ENCODE measurements at places on chromosomes 16 and 17.

DNA sequence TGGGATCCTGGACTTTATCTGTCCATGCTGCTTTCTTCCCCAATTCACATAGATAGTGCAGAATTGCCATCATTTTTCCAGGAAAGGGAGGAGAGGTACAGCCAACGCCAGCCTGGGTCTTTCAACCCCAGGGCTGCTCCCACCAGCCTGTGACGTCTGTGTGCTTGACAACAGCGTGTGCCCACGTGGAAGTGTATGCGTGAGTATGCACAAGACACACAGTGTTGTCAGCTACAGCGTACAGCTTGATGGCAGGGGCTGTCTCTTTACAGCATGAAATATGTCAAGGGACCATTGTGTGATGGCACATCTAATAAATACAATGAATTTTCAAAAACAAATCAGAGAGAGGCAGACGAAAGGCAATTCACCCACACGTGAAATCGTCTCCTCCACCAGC lies 62.3 kb downstream of the GSG1L start:
- DNase-seq, result no peak

DNA sequence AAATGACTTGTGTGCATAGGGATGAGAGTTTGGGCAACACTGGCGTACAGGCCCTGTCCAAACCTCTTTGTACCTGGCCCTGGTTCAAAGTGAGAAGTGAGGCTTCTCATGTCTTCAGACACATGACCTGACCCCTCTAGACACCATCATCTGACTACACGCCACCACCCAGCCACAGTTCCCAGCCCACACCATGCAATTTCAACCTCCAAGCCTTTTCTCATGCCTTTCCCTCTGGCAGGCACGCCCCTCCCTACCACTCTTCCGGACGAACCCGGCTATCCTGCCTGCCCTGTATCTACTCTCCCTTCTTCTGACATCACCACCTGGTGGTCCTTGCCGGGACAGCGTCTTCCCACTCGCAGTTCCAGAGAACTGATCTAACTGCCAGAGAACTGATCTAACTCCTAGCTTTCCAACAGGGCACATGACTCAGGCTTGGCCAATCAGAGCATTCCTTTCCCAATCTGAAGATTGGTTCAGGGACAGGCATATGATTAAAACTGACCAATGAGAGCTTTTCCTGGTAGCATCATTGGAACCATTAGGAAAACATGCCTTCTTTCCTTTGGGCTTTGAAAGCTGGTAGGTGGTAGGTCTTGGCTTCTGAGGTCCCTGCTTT lies 27.1 kb upstream of the IL21R start:
- DNase-seq, result peak; percentile 21

GRCh38 chr16:59611556-59611955 lies 877.4 kb upstream of the GOT2 start:
- no peak for DNase-seq

DNA sequence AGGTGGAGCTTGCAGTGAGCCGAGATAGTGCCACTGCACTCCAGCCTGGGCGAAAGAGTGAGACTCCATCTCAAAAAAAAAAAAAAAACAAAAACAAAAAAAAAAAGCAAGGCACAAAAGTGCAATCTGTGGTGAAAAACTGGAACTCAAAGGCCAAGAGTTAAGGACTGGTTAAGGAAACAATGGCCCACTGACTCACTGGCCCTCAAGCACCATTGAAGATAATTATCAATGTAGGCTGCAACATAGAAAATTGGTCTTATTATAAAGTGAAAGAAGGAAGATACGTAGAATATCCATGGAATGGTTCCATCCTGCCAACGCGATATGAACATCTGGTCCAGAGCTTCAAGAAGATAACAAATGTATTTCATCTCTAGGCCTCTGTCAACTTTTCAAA lies 444.2 kb downstream of the SOX9 start:
- no peak for DNase-seq

GRCh38 chr17:1644493-1645206 lies 882 bp downstream of the SCARF1 start:
- no peak for DNase-seq

- DNase-seq, result no peak
These were observed 27.3 kb downstream of the ACSF3 start for GRCh38 chr16:89120921-89121351.

DNA sequence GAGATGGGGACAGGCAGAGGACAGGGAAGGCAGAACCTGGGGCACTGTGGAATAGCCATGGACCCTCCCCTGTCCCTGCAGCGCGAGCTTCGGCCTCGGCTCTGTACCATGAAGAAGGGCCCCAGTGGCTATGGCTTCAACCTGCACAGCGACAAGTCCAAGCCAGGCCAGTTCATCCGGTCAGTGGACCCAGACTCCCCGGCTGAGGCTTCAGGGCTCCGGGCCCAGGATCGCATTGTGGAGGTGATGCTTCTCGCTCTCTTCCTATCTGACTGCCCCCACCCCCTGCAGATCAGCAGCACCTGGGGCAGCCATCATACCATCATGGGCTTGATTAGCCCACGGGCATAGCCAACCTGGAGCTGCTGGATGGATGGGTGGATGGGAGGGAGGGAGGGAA lies 13.5 kb downstream of the NHERF1 start:
- no peak for DNase-seq

DNA sequence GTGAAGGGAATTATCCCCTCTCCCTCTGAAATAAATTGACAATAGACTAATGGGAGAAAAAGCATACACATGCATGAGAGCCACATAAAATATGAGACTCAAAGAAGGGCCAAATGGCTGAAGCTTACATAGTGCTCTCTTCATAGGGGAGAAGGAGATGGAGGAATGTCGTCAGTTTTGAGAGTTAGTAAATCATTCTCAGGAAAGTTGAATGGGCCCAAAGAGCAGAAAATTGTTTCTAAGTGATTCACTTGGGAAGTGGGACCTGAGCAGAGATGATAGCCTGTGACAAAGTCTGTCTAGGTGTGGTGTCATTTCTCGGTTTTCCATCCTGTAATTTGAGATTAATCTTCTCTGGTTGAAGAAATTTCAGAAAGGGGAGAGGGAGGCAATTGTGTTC lies 35.0 kb downstream of the BCAS3 start:
- DNase-seq, result no peak

DNA sequence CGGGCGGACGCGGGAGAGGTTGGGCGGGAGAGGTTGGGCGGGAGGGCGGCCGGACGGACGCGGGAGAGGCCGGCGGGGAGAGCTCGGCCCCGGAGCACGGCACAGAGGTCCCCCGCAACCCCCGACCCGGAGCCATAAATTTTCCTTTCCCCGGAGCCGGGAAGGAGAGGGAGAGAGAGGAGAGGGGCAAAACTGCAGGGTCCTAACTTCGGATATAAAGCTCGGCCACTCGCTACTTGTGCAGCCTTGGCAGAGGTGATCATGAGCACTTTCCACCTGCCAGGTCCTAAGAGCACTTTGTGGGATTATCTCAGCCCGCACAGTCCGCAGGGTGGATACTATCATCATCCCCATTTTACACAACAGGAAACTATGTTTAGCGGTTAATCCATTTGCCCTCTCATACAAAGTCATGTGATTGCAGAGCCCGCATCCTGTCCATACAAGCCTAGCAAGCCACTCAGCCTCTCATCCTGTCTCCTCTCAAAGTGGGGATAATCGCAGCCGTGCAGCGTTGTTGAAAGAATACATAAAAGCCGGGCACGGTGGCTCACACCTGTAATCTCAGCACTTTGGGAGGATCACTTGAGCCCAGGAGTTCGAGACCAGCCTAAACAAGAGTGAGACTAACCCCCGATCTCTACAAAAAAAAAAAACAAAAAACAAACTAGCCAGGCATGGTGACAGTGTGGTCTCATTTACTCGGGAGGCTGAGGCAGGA lies 780 bp upstream of the DCAKD start:
- peak; percentile 15 for DNase-seq

DNA sequence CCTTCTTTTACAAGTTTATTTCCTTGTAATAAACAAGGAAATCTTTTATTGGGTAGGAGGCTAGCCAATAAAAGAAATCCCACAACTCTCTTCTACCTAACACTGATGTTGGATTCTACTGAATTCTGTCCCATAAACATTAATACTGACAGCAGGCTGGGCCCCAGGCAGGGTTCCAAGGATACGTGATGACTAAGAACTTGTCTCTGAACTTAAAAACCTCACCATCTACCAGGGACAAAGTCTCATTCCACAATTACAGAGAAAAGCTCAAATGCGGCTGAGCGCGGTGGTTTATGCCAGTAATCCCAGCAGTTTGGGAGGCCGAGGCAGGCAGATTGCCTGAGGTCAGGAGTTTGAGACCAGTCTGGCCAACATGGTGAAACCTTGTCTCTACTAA lies 64.9 kb downstream of the ARHGAP17 start:
- no peak for DNase-seq

- no peak for DNase-seq
These were observed 43.5 kb downstream of the GRB7 start for GRCh38 chr17:39781031-39781860.

- DNase-seq, result no peak
These were observed 33.3 kb downstream of the RANBP10 start for GRCh38 chr16:67773099-67773498.

GRCh38 chr16:12504312-12504711 lies 299.4 kb downstream of the CPPED1 start:
- DNase-seq, result no peak

DNA sequence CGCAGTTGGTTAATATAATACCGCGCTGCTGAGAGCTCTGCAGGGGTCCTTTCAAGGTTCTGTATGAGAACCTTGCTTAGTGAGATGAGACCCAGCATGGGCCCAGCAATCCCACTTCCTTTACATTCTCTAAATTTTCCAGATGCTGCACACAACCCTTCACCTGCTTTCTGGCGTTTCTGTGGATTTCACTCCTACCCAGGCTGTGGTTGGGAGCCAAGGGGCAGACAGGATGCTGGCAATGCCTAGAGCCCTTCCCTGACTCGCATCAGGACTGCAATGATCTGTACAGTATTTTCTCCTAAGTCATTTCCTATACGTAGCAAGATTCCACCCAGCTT lies 10.1 kb upstream of the PIPOX start:
- no peak for DNase-seq

- DNase-seq, result no peak
These were observed 78.6 kb upstream of the CDH5 start for GRCh38 chr16:66287926-66288325.

DNA sequence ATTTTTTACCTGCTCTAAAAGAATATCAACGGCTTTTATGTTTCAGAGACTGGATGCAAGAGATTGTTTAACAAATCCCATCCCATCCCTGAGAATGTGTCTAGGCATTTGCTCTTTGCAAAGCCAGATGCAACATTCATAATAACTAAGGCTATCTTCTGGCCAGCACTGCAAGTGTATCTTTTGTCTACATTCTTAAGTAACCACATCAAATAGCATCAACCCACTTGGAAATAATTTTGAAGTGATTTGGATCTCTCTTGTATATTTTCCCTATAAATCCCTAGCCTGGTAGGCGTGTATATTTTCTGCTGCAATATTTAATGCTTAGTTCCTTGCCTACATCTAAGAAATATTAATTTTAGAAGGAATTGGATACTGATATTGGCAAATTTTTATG lies 64.3 kb downstream of the PIGL start:
- DNase-seq, result no peak

DNA sequence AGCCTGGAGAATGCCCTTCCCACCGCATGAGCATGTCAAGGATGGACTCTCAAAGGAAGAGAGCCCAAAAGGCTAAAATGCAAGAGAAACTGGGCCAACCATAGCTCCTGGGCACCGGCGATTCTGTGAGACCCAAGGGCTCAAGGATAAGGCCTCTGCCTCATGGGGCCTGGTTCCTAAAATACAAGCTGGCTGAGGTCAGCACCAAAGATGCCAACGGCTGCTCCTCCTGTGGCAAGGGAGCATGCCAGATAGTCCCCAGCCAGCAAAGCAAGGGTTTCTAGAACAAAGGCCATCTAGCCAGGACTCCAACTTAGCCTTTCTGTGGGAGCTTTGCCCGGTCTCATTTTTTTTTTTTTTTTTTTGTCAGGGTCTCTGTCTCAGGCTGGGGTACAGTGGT lies 20.1 kb downstream of the GPRC5B start:
- no peak for DNase-seq

GRCh38 chr16:79754081-79754480 lies 153.5 kb upstream of the MAF start:
- no peak for DNase-seq

- DNase-seq, result no peak
These were observed 66.7 kb downstream of the TANGO6 start for GRCh38 chr16:68910051-68910450.

DNA sequence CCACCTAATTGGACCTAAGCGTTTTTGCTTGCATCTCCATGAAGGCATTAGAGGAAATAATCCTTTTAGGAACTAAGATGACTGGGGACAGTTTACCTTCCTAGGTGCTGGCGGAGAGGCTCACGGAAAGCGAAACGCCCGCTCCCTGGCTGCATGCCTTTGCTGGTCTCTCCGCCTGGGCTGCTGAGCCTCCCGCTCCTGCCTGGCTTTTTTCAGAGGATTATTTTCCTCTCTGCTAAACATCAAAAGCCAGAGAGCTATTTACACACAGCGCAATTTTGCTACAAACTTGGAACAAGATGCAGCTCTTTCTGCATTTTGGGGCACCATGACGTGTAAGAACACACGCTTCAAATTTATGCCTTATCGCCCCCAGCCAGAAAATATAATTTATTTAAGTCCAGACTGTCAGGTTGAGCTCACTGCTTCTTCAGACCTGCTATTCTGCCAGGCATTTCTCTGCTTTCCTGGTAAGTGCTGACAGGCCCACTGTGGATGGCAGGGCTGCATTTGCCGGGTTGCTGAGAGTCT lies 124.4 kb downstream of the SPACA3 start:
- no peak for DNase-seq

DNA sequence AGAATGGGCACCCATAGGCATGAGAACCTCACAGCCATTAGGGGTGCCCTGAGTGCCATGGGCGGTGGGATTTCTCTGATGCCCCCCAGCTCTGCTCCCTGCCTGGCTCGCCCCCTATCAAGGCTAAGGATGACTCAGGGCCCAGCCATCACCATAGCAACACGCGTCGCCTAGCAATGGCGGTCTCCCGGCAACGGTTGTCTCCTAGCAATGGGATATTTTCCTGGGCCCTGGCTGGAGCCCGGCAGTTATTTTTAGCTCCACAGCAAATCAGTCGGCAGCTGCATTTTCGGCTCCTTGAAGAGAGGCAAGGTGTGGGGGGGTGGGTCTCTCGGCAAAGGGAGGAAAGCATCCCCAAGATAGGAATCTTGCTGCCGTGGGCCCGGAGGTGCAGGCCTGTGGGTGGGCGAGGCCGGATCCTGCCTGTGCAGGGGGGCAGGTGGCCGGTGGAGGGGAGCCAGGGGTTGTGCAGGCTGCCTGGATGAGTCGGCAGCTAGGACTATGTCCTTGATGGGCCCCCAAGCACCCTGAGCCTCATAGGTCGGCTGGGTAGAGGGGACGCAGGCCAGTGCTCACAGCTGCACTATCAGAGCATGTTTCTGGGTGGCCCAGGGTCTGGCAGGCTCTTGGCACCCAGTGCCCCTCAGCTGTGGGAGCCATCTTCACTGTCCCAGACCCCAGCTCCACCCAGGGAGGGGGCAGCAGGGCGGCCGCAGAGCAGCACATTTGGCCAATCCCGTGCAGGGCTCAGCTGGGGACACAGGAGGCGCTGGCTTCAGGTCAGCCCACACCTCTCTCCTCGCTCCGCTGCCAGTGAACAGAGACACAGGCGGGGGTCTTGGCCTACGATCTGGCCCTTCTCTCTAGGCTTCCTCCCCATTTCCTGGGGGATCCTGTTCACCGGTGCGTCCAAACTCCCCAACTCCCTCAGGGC lies 4.2 kb upstream of the FBXL16 start:
- DNase-seq, result peak; percentile 84

GRCh38 chr17:76968707-76969597 lies 100.7 kb downstream of the MGAT5B start:
- DNase-seq, result no peak

GRCh38 chr16:4378161-4378666 lies 6.6 kb downstream of the VASN start:
- no peak for DNase-seq

- no peak for DNase-seq
These were observed 2.4 kb upstream of the FOXL1 start for GRCh38 chr16:86575754-86576557.
